ENCODE measurements at places on chromosomes 1 and 21. TPM values are rescaled to one million over a fixed set of nuclear protein-coding genes. Genes with fewer than 3 reads are reported as not detected.

GRCh38 chr21:19609611-19610010, 1206.0 kb upstream of the TMPRSS15 start:
- DNase-seq: no peak

- DNase-seq: peak; percentile 87
Measured at GRCh38 chr1:149899460-149900284, at the start of gene BOLA1. BOLA1 (plus strand) TSS chr1:149899568; CDS start chr1:149900060, 492 bp downstream.

MAP3K21 gene
- 6.4 TPM for total RNA-seq

RGS8 gene
- total RNA-seq: not detected

GRCh38 chr1:9449110-9449627, 90.1 kb upstream of the SLC25A33 start:
- no peak for DNase-seq

DNA sequence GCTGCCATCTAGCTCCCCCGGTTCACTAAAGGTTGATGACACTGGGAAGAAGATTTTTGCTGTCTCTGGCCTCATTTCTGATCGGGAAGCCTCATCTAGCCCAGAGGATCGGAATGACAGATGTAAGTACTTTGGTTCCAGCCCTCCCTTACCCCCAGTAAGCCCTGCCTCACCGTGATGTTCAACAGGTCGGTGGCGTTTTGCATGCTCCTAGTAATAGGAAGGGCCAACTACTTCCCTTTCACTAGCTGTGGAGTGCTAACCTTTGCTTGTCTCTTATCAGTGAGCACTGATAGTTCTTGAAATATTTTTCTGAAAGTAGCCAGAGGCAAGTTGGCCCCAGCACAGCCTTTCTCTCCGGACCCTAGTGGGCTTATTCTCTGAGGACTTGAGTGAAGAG, 7.5 kb downstream of the RNF220 start:
- DNase-seq: no peak

All from mesothelial cell of epicardium (in vitro differentiated cells).